Stimulated activated naive CD8-positive, alpha-beta T cell treated with anti-CD3 and anti-CD28 coated beads, Interleukin-15, Interleukin-2, amounts not matched to agents 100 U/mL and 50 U/mL, for 24 hours (primary cell): ENCODE measurements at places on chromosomes 12 and 14.
A peak's percentile ranks its signal among the peaks of the same experiment; 100 is the strongest.

- DNase-seq: no peak
Observed at GRCh38 chr12:6041891-6042290, 82.6 kb downstream of the VWF start.

DNA sequence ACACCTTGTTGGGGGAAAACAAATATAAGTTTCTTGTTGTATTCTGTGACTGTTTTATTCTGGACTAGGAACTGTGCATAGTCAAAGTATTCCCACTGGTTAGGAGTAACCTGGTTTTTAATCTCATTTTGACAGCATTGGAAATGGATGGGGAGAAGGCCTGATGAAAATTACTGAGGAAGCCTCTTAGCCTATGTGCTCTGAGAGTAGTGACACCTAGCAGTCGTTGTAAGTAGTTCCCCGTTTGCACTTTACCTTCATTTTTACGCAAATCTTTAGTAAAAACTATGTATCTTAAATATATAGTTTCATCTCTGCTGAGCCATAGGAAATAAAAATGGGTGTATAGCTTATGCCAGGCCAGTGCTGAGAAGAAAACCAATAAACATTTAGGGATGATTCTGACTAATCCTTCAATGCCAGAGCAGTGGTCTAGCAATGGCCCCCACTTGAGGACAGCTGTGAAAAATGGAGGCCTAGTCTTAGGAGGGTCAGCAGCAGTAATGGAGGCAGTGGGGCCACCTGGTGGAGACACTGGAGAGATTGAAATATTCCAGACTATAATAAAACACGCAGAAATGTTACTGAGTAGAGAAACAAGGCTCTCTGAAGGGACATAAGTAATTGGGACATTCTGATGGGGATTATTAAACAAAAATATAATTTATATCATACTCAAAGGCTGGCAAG, 133.2 kb upstream of the NOVA1 start:
- DNase-seq: no peak

- DNase-seq: no peak
Observed at GRCh38 chr14:78790271-78790670, 620.1 kb downstream of the NRXN3 start.

- DNase-seq: no peak
Observed at GRCh38 chr12:108772891-108773797, 41.8 kb upstream of the CORO1C start.

DNA sequence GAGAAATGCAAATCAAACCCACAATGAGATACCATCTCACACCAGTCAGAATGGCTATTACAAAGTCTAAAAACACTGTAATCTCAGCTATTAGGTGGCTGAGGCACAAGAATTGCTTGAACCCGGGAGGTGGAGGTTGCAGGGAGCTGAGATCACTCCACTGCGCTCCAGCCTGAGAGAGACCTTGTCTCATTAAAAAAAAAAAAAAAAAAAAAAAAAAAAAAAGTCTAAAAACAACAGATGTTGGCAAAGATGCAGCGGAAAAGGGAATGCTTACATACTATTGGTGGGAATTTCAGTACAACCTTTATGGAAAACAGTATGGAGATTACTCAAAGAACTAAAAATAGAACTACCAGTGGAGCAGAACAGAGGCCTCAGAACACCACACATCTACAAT, 19.0 kb upstream of the ATF7 start:
- no peak for DNase-seq

DNA sequence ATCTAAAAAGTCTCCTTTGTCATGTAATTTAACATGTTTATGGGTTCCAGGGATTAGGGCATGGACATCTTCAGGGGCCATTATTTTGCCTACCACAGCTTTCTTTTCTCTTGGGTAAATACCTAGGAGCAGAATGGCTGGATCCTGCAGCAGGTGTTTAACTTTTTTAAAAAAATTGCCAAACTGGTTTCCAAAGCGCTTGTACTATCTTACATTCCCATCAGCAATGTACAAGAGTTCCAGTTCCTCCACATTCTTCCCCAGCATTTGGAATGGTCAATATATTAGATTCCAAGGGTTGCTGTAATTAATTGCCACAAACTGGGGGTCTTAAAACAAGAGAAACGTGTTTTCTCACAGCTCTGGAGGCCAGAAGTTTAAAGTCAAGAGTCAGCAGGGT, 27.7 kb upstream of the MYL2 start:
- DNase-seq: no peak

DNA sequence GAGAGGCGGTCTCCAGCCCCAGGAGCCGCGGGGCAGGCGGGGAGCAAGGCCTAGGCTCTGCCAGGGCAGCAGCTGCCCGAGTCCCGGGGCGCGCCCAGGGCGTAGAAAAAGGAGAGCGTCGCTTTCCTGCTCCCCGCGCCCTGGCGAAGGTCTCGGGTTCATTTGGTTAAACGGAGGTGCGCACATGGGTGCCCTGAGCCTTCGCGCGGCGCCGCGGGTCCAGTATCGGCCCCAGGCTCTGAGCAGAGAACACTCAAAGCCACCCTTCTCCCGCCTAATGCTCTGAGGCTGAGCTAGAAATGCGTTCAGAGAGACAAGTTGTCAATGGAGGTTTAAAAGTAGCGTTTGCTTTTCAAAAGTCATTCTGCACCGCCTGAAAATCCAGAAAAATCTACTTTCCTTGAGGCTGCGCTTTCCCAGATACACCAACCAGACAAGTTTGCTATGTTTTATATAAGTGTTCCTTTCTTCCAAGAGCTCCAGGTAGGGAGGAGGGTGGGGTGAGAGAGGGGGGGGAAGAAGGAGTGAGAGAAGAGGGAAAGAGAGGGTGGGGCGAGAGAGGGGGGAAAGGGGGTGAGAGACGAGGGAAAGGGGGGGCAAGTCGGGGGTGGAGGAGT, 1.5 kb downstream of the TMEM132C start:
- DNase-seq: no peak

DNA sequence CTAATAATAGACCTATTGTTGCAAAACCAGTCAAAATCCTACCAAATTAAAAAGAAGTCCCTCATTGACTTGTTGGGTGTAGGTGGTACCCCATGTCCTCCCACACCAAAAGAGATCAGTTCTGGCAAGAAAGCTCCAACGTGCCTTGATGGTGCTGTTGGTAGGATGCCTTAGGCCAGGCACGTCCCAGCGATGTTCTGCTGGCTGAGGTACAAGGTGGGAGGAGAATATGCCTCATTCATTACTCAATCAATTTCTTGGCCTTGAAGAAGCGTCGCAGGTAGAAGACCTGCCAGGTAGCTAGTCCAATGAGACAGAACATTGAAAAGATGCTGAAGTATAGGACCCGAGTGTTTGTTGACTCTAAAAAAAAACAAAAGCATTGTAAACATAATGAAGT, 7.8 kb upstream of the NEK9 start:
- DNase-seq: no peak

GRCh38 chr12:124898200-124898922, 16.1 kb downstream of the UBC start:
- DNase-seq: peak; percentile 76

- no peak for DNase-seq
Observed at GRCh38 chr12:96436366-96437170, 36.3 kb upstream of the CDK17 start.

DNA sequence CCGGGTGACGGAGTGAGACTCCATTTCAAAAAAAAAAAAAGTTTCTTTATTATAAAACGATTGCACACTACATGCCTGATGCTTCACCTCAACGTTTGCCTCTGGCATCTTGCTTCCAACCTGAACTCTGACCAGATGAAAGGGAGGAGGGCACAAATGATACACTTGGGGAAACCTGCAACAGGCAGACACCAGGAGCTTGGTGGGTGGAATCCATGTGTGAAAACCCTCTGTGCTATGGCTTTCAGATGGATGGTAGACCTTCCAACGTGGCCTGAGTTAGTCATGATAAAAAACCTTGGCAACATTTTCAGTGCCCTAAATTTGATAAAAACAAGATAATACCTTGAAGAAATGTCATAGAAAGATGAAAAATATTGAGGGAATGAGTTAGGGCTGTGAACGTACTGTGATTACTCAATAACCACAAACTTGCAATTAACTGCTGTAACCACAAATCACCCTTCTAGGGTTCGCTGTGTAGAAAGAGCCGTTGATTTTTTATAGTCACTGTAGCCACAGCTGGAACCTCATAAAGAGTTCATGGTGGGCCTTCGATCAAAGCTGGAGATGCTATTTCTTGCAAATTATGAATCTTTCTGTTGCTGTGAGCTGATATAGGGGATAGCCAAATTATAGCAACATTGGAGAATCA, 26.1 kb upstream of the GZMB start:
- DNase-seq: no peak

DNA sequence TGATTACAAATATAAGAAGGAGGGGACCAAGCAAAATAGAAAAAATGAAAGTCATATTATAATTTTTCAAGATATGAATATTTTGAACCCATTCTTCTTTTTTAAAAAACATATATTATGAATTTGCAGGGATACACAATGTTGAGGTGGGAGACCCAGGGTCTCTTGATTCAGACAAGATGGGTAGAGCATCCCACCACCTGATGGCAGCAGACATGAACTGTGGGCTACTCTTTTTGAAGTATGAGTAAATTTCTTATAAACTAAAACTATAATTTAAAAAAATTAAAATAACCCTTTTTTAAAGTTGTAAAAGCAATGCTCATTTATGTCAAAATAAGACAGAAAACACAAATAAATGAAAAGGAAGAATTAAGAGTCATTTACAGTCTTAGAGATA, 202.7 kb upstream of the PRICKLE1 start:
- DNase-seq: no peak

- DNase-seq: no peak
Observed at GRCh38 chr12:92496790-92497189, 206.0 kb upstream of the PLEKHG7 start.

DNA sequence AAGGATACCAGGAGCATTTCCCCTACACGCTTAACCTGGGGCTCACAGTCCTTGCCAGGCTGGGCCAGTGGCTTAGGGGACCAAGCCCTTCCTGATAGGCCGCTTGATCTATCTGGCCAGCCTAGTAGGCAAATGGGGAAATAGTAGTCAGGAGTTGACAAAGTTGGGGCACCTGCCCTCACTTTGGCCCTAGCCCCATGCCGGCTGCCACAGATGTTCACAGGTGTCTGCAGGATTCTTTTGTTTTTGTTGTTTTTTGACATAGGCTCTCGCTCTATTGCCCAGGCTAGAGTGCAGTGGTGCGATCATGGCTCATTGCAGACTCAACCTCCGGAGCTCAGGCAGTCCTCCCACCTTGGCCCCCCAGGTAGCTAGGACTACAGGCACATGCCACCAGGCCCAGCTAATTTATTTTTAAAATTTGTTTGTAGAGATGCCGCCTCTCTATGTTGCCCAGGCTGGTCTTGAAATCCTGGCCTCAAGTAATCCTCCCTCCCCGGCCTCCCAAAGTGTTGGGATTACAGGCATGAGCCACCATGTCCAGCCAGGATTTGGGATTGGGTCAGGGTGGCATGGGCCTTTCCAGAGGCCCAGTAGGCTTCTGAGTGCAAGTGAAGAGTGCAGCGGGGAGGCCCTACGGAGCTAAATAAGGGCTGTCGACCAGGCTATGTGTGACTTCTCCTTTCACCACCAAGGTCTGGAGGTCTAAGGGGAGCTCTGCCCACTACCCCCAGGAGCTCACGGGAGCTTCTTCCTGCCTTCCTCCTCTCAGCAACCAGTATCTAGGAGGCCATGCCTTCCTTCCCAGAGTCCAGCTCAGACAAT, 15.5 kb upstream of the HDAC7 start:
- no peak for DNase-seq

DNA sequence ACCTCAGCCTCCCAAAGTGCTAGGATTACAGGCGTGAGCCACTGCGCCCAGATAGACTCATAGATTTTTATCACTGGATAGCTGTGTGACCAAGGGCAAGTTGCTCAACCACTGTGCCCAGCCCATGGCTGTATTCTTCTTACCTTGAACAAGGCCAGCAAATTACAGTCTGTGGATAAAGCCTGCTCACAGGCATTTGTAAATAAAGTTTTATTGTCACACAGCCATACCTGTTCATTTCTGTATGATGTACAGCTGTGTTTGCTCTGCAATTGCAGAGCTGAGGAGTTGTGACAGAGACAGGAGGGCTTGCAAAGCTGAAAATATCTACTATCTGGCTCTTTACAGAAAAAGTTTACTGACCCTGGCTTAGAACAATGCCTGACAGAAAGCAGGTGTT, 35.2 kb upstream of the LHX5 start:
- no peak for DNase-seq

- DNase-seq: peak; percentile 22
Observed at GRCh38 chr12:20946732-20947131, 136.2 kb downstream of the SLCO1B3 start.

DNA sequence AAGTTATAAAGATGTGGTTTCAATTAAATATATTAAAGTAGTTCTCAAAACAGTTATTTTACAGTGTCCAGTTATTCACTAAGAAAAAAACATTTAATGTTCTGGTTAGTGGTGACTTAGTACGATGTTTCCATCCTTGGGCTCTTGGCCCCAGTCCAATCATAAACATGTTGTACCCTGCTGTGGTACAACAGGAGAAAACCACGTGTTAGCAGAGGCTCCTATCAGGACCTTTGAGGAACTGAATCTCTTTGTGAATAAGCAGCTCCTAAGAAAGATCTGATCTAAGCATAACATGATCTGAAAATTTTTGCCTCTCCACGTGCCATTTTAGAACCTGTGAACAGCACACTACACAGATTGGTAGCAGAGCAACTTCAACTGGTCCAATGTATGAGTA, 234.0 kb downstream of the SYT1 start:
- no peak for DNase-seq

DNA sequence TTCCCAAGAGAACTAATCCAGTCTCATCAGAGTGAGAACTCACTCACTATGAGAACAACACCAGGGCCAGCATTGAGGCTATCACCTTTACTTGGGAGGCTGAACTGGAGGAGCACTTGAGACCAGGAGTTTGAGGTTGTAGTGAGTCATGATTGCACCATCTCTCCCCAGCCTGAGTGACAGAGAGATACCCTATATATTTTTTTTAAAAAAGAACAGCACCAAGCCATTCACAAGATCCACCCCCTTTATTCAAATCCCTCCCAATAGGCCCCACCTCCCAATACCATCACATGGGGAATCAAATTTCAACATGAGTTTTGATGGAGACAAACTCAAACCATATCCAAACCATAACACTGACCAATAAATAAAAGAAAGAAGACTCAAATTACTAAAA, 3.7 kb upstream of the TMX1 start:
- DNase-seq: no peak

DNA sequence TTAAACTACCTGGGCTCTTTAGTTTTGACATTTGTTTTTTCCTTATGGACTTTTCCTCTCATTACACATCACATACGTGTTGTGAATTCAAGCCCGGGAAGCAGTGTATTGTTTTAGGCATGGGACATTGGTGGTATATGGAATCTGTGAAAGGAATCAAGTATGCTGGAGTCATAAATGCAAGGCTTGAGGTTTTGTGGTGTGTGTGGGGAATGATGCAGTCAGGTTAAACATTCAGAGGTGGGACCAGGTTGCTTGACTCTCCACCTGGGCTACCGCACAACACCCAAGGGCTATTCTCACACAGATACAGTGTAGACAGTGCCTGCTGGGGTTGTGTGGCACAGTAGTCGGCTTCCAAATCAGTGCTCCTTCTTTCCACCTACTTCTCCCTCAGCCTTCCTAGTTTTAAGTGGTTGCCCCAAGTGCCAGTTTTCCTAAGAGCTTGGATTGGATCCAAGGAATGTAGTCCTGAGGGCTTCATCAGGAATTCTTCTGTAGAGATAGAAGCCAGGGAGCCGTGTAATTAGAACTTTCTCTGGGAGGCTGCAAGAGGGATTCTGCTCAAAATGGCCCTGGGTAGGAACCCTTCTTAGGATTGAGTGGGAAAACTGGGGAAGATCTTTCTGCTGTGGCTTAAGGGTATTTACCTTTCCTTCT, 243.7 kb downstream of the C12orf75 start:
- DNase-seq: no peak

GRCh38 chr12:56420411-56420810, 28.8 kb downstream of the TIMELESS start:
- no peak for DNase-seq
